ENCODE measurements at places on chromosomes 11 and 22.

GRCh38 chr11:19728436-19728835 lies 15.8 kb downstream of the NAV2 start:
- DNase-seq: no peak

DNA sequence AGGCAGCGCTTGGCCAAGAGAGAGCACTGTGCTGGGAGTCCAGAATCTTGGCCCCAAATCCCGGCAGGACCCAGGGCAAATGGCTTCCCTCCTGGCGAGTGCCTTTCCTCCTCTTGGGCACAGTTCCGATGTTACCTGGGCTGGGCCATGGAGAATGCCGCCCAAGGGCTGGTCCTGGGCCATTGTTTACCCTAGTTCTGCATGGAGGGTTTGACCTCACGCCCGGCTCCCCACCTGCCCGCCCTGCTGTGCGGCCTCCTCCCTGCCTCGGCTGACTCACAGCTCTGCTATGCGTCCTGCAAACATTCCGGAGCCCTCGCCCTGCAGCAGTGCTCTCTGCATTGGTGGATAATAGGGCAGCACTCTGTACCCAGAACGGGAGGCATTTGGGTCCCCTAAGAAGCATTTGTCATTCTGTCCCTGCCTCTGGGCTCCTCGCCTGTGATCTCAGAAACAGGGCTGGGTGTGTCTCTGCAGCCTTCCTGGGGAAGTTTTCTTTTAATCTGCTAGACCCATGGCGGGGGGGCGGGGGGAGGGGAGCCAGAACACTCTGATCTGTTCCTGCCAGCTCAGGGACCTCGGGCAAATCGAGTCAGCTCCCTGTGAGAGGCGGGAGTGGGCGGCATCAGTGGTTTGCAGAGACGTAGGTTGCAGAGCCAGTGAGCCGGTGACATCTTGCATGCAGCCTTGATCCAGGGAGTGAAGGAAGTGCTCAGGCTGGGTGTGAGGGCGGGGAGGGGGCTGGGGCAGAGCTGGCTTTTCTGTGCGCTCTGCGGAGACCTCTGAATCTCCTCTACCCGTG lies 32.9 kb upstream of the SMIM38 start:
- DNase-seq: peak; percentile 77

DNA sequence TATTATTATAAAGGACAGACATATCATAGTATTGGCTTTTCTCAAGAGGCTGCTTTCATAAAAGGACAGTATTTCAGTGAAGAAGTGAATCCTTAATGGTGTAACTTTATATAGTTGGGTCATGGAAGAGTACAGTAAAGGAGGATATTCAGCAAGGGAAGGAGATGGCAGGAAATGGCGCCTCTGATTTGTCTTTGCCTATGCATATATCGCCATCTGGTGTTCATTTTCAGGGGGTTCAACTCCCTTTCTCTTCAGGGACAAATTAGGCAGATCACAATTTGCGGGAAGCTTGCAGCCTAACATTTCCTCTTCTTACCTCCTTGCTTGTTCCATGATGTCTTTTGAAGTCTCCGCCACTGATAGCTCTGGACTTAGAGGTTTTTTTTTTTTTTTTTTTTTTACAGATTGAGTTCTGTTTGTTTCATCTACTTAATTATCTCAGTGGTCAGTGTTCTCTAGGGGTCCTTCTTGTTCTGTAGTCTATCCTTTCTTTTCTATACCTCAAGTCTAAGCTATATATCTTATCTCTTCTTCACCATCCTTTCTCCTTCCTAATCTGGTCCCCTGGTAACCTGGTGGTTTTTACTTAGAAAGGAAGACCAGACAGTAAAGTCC lies 21.8 kb upstream of the RRM1 start:
- peak; percentile 88 for DNase-seq

DNA sequence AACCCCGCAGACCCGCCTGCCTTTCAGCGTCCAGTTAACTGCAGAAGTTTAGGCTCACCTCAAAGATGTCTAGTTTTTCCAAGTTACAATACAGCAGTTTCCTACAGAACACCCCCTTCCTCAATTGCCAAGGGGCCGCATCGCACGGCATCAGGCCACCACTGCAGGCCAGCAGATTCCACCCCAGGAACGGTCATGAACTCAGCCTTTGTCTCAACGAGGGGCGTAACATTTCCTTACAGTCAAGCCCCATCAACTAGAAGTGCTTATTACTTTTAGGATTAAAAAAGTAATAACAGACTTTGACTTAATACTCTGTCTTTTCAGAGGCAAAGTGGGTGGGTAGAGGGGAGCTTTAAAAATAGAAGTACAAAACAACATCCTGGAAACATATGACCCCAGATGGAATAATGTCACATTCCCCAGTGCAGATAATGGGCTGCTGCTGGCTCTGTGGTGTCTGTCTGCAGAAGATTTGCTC lies 36.3 kb downstream of the PPP2R1B start:
- DNase-seq: no peak

- no peak for DNase-seq
Measured at GRCh38 chr22:26883393-26883792, 226.0 kb downstream of the MIAT start.

DNA sequence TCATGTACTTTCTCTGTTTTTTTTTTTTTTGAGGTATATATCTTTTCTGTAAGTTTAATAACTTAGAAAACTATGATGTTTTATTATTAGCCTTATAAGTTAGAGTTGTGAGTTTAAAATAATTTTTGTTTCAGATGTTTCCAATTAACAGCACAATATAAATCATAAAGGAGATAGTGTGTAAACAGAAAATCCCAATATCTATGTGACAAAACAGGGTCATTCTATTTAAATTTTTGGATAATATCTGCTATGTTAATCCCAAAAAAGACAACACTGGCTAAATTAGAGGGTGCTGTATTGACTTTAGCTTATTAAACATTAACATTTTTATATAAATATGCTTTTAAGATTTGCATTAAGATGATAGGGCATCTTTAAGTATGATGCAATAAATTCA lies 318.1 kb upstream of the CTSC start:
- no peak for DNase-seq

DNA sequence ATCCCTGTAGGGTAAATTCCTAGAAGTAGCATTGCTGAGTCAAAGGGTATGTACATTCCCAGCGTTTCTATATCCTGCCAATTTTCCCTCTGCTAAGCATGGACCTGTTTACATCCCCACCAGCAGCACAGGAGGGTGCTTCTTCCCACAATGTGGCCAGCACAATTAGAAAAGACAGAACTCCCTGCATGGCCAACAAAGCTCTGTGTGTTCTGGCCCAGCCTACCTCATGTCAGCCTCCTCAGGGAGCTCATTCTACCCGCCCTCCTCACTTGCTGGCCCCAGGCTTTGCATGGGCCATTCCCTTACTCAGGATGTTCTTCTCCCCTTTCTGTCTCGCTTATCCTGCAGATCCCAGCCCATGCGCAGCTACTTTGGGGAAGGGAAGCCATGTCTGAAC lies 186.1 kb downstream of the DSCAML1 start:
- DNase-seq: no peak

- no peak for DNase-seq
Measured at GRCh38 chr22:33772745-33773144, 147.5 kb downstream of the LARGE1 start.

- DNase-seq: no peak
Measured at GRCh38 chr11:76270389-76270788, 64.1 kb upstream of the WNT11 start.

- no peak for DNase-seq
Measured at GRCh38 chr11:99601179-99601578, 580.4 kb downstream of the CNTN5 start.

DNA sequence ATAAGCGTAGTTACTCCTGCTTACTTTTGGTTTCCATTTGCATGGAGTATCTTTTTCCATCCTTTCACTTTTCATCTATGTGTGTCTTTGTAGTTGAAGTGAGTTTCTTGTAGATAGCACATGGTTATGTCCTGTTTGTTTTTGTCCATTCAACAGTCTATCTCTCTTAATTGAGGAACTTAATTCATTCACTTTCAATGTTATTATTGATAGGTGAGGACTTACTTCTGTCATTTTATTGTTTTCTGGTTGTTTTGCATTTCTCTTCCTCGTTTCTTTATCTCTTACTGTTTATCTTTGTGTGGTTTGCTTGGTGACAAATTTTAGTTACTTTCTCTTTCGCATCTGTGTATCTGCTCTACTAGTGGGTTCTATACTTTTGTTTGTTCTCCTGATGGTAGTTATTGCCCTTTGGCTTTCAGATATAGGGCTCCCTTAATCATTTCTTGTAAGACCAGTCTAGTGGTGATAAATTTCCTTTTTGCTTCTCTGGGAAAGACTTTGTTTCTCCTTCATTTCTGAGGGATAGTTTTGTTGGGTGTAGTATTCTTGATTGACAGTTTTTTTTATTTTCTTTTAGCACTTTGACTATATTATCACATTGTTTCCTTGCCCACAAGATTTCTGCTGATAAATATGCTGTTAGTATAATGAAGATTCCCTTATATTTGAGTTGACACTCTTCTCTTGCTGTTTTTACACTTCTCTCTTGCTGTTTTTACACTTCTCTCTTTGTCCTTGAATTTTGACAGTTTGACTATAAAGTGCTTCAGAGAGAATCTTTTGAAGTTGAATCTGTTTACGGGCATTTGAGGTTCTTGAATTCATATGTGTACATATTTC lies 9.0 kb upstream of the RAG1 start:
- DNase-seq: no peak

DNA sequence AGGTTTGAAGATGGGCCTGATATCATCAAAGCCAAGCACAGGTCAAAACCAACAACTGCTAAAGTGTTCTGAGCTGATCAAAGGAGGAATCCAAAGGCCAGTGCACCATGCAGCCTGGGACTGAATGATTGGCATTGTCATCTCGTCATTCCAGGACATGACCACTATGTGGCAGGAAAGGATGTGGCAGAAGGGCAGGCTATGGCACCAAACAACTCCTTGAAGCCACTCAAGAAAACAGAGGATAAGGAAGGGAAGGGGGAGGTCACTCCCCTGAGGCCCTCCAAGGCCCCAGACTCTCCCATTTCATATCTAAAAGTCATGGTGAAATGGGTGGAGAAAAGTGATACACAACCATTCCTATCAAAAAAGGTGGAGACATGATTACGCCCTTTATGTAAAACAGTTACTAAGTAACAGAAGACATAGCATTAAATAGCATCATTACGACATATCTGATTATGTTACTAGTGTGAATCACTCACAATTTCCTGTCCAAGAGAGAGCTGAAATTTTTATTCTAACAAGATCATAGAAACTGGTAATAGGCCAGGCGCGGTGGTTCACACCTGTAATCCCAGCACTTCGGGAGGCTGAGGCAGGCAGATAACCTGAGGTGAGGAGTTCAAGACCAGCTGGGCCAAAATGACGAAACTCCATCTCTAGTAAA lies 49.3 kb downstream of the AHNAK start:
- peak; percentile 34 for DNase-seq

GRCh38 chr11:90288212-90288821 lies 65.5 kb upstream of the CHORDC1 start:
- no peak for DNase-seq

GRCh38 chr22:48779661-48780596 lies 1047.7 kb downstream of the BRD1 start:
- no peak for DNase-seq

- no peak for DNase-seq
Measured at GRCh38 chr11:59025097-59025496, 61.0 kb upstream of the GLYATL1B start.

- DNase-seq: no peak
Measured at GRCh38 chr11:47180006-47180787, 3.5 kb upstream of the ARFGAP2 start.

- DNase-seq: no peak
Measured at GRCh38 chr11:93526641-93527583, 16.3 kb downstream of the SMCO4 start.

GRCh38 chr11:14336507-14337503 lies 22.2 kb downstream of the RRAS2 start:
- DNase-seq: no peak

DNA sequence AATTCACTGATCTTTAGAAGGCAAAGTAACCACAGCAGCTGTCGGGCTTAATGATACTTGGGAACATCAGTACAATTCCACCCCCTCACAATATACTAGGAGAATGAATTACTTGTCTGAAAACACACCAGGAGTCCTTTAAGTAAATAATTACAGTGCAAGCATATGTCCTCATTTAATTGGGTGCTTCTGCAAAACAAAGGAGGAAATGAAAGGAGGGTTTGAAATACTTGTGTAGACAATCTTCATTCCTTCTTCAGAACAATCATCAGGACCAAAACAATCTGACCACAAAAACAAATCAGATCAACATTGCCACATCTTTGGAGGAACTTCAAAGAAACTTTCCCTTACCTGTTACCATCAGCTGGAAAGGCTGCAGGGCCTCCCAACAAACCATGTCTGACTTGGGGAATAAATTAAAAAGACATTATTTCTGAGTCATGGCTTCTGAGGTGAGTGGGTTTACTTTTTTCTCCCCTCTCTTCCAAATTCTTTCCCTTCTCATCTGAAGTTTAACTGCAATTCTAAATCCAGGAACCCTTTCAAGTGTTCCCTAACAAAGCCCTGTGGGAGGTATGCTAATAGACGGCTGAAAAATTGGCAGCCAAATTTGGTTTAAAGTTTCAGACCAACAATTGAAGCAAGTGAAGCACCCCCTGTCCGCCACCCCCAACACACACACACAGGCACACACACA lies 12.5 kb upstream of the CCDC117 start:
- peak; percentile 51 for DNase-seq

DNA sequence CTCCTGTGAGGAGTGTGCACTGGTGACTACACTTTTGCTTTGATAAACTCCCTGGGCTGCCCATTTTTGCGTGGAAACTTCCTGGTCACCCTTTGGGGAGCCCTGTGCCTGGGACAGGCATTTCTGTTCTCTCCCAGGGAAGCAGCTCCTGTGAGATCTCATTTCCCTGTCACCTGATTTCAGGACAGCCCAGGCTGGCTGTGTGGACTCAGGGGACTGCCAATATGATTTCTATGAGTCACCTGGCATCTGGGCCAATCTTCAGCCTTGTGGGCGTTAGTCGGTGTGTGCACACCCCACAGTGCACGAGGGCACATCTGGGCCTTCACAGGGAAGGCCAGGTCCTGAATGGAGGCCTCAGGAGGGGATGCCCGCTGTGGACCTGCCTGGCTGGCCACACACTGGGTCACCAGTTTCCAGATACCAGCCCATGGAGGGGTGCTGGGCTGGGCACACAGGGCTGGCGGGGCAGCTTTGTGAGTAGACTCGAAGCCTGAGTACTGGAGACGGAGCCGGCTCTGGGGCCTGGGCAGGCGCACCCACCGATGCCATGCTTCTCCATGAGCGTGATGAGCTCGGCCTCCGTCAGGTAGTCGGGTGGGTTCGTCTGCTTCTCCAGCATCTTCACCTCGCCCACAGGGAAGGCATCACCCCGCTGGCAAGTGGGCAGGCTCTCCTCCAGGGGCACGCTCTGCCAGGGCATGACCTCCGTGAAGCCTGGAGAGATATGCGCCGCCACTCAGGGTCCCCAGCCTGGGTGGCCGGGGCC lies 9.4 kb upstream of the PPM1F start:
- no peak for DNase-seq

GRCh38 chr22:45882881-45883810 lies 93.8 kb downstream of the WNT7B start:
- DNase-seq: no peak

DNA sequence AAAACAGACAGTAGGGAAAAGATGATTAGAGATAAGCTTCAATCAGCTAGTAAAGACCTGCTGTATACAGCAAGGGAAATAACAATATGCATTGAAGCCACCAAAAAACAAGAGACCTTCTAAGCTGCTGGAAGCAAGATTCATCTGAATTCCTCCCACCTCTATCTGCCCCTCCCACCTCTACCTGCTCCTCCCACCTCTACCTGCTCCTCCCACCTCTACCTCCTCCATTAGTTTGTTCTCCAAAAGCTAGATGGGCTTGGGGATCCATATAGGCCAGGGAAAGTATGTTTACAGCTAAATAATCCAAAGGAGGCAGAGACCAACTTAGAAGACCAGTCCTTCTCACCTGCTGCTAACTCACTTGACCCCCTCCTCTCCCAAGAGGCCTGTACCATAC lies 33.2 kb downstream of the PAK1 start:
- DNase-seq: no peak

- no peak for DNase-seq
Measured at GRCh38 chr11:125378571-125378970, 117.5 kb downstream of the FEZ1 start.
